ENCODE measurements at places on chromosomes 7 and 10.

GRCh38 chr10:59155556-59155955, 20.9 kb upstream of the PHYHIPL start:
- no peak for DNase-seq

- no peak for DNase-seq
Observed at GRCh38 chr7:44811093-44811492, 14.6 kb downstream of the PPIA start.

- no peak for DNase-seq
Observed at GRCh38 chr7:94001396-94001795, 2.8 kb downstream of the BET1 start.

DNA sequence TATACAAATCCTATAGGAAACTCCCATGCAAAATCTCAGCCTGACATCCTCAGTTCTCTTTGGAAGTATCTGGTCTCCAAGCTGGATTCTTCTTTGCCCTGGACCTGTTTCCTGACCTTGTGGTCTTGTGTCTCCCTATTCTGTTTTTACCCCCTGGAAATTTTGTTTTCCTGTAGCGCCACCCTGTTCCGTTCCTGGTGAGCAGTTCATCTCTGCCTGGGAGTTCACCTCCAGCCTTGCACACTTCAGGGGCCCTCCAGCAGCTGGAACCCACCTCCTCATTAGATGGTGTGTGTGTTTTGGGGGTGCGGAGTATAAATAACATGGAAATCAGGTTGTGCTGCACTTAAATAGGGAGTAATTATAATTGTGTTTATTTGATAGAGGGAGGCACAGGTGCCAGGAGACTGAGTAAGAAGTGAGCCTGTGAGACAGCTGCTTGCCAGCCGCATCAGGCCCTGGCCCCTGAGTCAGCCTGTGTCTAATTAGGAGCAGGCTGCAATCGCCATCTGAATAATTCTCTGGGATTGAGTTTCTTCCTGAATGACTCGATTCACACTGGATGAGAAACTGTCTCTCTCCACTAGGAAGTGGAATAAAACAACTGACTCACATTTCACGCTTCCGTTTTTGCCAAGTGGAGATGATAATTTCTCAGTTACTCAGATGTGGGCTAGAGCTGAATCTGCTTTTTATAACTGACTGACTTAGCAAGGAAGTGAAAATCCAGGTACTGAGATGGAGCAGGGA, 69.4 kb upstream of the HECTD2 start:
- DNase-seq = no peak

- no peak for DNase-seq
Observed at GRCh38 chr7:31023877-31024276, 28.2 kb upstream of the ADCYAP1R1 start.

DNA sequence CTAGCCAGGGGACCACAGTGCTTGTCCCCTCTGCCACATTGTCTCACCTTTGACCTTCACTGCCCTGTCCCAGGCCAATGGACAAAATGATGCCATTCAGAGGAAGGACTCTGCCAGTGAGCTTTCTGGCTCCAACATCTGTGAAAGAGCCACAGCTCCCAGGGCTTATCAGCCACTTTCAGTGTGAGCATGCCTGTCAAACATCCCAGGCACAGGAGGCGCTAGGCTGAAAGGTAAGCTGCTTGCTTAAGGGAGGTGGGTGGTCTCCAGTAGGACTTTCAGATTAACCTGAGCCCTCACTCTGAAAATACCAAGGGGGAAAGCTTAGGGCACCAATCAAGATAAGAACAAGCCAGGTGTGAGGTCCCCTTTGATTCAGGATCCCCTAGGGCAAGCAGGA, 59.8 kb upstream of the GDF10 start:
- no peak for DNase-seq

- DNase-seq = no peak
Observed at GRCh38 chr10:11261687-11262493, 244.2 kb downstream of the CELF2 start.

GRCh38 chr7:18666107-18666728, 170.7 kb downstream of the HDAC9 start:
- peak; percentile 14 for DNase-seq

DNA sequence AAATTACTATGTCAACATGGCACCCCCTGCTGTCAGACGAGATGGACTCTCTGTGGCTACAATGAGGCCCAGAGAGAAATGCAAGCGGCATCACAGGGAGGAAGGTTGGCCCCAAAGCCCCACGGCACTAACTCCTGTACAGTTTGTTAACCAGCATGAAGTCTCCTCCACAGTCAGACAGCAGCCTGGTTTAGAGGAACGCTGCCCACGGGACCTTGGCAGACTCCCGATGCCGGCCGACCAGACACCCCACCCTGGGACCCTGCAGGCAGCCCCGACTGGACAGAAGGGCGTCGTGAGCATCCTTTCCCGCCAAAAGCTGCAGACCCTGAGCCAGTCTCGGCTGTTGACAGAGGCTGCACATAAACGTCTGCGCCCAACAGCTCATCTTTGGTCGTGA, 158.8 kb downstream of the DIP2C start:
- no peak for DNase-seq

DNA sequence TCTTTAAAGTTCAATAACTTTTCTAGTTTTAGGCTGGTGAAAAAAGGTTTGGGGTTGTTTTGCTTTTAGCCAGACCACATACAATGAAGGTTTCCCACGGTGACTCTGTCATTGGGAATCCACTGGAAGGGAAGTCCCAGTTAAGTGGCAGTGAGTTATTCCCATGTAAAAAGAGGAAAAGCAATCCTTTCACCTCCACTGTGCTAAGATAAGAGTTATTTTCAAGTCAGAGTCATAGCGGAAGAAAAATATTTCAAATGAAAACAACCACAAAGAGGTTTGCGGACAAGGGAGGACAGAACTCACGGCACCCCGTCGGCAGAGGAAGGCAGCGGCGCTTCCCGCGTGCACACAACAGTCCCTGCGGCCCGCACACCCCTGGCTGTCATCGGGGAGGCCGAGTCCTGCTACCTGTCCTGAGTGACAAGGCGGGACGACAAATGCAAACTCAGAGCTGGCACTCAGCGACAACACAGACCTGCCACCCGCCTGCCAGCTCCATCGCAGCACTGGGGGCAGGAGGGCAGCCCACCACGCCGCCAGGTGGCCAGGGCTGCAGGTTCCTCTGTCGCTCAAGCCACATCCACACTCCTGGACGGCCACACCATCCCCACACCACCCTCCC, 9.3 kb upstream of the PAPOLB start:
- no peak for DNase-seq

DNA sequence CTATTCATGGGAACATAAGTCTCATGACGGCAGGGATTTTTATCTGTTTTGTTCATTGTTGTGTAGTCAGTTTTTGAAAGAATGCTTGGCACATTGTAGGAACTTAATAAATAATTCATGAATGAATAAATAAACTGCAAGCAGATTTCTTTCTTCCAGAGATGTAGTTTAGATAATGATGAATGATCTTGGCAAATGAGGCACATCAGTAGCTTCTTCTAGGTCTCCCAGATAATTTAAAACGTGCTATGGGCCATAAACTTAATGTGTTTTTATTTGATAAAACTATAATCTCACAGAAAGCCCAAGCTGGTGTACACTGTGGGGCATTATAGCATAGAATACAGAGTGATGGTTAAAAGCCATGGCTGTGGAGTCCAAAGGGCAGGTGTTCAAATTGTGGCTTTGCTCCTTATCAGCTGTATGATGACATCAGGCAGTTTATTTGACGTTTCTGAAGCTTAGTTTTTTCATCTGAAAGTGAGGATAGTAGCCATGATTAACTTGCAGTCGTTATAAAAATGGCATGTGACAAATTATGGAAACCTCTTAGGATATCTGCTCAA, 3.5 kb downstream of the MGAM start:
- DNase-seq = no peak

DNA sequence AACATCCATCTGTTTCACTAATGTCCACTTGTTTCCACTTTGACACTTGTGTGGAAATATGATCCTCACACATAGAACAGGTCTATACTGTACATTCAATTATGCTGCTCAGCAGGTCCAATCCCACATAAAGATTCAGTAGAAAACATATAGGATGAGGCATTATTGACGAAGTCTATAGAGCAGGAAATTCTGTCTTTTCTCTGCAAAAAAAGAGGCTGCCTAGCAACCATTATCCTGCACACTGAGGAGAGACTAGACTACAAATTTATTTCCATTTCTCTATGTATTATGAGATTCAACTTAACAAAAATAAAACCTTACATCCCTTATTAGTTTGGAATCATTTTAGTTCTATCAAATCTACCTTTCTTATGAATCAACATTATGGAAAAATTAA, 204.6 kb upstream of the POM121L12 start:
- DNase-seq = no peak

Data from stimulated activated CD8-positive, alpha-beta memory T cell treated with anti-CD3 and anti-CD28 coated beads, Interleukin-4, amount 100 ng/mL, for 4 hours (primary cell).